ENCODE measurements at places on chromosomes 12 and 14.

GRCh38 chr12:53754633-53755264, 3.0 kb upstream of the CISTR start:
- no peak for DNase-seq

GRCh38 chr14:77158882-77159255, 17.3 kb upstream of the ZDHHC22 start:
- no peak for DNase-seq

DNA sequence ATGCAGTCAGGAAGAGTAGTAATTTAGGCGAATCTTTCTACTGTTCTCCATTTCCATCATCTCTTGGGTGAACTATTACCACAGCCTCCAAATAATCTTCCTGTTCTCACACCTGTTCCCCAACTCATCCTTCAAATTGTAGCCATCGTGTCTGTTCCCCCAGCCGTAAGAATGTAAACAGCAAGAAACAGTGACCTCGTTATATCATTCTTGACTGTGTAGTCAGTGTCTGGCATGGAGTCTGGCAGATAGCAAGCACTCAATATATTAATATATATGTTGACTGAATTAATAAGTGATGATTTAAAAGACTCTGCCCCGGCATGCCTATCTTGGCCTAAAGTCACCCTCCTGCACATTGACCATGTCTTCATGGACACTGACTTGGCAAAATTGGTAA, 20.3 kb downstream of the PDE6H start:
- DNase-seq, result no peak

DNA sequence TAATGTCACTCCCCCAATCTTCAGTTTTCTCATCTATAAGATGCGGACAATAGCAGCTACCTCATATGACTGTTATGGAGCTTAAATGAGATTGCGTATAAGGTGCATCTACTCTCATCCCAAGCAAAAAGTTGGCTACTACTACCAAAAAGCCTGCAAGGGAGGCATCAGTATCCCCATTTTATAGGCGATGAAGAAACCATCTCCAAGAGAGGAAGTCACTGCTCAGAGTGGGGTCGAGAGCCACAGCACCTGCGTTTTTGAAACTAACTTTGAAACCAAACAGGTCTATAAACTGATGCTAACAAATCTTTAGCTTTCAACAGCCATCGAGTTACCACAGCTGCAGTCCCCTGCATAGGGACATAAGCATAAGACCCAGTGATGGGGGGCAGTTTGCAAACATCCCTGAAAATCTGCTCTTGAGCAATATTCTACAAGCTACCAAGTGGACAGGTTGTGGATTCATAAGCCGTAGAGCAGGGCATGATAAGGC, 3.5 kb downstream of the GCN1 start:
- no peak for DNase-seq

GRCh38 chr14:23028799-23029198, 5.9 kb downstream of the PSMB5 start:
- DNase-seq, result no peak

- DNase-seq, result no peak
These were observed 851 bp downstream of the HSP90B1 start for GRCh38 chr12:103930787-103931735.

DNA sequence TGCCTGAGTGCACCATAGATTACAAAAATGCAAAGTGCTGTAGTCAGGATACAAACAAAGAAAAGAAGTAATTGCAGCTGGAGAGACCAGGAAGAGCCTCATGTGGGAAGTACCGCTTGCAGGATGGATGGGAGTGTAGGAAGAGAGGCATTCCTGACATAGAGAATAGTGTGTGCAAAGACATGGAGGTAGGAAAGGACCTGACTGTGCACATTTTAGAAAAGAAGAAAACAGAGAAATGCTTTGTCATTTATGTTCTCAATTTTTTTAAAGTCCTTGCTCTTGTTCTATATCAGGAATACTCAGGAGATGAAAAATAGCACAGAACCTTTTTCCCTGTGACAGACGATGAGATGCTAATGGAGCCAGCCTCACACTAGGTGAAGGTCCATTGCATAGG, 358.7 kb upstream of the TMPO start:
- no peak for DNase-seq

- no peak for DNase-seq
These were observed 18.3 kb upstream of the LTA4H start for GRCh38 chr12:96053476-96054243.

DNA sequence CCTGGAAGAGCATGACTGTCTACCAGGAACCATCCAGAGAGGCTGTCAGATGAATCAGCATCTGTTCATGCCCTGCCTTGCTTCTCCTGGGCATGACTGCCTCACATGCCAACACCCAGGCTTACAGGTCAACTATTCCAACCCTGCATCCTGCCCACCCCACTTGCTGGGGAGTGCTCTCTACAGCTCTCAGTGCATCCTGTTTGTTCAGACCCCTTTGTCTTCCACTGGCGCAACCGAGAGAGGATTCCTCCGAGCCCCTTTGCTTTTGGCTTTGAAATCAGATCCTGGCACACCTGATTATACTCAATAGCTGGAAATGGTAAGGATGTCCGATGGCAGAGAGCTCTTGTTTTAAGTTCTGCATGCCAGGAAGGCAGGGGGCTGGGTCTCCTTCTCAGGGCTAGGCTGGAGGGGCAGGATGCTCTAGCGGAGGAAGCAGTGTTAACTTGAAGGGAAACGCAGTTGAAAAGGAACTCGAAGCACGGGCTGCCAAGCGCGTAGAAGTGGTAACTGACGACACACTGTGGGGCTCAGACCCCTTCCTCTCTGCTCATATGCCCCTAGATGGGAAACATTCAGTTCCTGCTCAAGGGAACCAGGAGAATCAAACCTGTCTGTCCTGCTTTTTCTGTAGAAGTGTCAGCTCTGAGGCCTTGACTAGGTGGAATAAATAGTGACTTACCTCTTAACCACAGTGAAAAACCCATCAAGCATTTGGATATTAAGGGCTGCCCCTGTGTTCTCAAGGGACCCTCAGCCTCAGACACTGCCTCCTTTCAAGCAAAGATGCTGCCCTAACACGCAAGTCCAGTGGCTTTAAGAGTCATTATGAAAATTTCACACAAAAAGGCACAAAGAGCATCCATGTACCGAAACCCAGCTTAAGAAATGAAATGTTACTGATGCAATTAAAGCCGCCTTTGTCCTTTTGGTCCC, 297.5 kb downstream of the ZFP36L1 start:
- DNase-seq, result no peak

- no peak for DNase-seq
These were observed 4.3 kb upstream of the RAD52 start for GRCh38 chr12:953776-954175.

GRCh38 chr14:64681796-64682710, 22.2 kb upstream of the PLEKHG3 start:
- DNase-seq, result no peak

DNA sequence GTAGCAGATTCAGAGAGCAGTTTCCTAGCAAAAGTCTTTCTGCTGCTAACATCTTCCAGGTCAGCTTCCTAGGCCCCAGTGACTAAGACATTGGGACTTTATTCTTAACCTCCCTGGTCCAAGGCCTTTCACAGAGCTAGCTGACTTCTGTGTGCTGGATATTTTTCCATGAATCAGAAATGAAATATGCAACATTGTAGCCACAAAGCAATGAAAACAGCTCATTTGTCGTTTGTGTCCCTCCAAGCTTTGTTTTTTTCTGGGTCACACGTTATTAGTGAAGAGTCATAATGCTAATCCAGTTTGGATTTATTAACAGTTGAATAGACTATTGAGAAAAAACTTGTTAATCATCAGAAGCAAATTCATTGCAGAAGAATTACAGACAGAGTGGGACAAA, 82.4 kb downstream of the ARF6 start:
- DNase-seq, result no peak

DNA sequence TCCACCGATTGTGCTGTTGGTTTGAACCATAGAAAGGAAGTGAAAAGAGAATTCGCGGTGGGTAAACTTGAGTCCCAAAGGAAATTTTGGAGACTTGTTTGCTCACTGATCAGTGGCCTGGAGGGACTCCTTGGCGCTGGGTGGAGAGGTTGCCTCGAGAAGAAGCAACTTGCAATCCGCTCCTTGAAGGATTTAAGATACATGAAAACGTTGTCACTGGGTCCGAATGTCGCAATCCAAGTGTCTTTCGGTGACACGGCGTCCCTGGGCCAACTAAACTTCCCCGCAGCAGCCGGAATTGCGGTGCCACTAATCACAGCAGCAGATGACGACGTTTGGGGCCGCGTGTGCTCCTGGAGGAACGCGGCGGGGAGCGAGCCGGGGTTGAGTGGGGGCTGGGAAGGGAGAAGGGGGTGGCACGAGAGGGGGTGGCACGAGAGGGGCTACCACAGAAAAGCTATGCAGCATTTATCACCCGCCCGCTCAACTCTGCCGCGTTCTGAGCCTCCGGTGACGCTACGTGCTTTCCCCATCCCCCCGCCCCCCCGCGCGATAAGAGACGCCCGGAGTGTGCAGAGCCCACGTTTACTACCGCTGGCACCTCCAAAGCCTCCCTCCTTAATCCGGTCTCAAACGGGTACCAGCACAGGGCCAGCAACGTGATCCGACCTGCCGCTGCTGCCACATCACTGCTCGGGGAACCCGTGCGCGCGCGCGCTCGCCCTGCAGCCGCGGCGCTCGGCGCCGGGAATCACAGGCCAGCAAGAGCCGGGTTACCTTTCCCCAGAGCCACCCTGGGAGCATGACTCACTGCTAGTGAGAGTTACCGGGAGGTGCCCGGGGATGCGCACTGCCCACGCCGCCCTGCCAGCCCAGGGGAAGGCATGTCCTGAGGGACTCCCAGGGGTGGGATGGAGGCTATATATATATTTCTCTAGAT, 833 bp upstream of the BHLHE41 start:
- DNase-seq, result no peak

DNA sequence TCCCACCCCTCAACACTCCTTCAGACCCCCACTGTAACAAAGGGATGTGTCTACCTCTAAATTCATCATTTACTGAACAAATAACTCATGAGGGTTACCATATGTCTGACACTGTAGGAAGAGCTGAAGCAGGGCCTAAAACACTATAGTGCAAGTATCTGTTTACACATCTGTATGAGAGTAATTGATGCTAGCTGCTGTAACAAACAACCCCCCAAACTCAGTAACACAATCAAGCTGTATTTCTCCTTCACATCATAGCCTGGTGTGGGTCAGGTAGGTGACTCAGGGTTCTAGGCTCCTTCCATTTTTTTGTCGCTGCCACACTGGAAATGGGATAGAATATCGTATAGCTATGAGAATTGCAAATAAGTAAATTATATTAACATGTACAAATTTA, 65.0 kb downstream of the KICS2 start:
- no peak for DNase-seq

- DNase-seq, result no peak
These were observed 14.2 kb downstream of the FRS2 start for GRCh38 chr12:69484428-69484827.

GRCh38 chr12:101578417-101578816, 16.4 kb upstream of the MYBPC1 start:
- DNase-seq, result no peak

- DNase-seq, result no peak
These were observed 151.9 kb upstream of the ABCD2 start for GRCh38 chr12:39771456-39771855.

- no peak for DNase-seq
These were observed 1.4 kb upstream of the CHFR start for GRCh38 chr12:132888852-132889251.

GRCh38 chr14:99735189-99736135, 51.4 kb downstream of the CYP46A1 start:
- DNase-seq, result no peak

- no peak for DNase-seq
These were observed 151.1 kb downstream of the CALM1 start for GRCh38 chr14:90547968-90548367.

- no peak for DNase-seq
These were observed 838.0 kb downstream of the RPS29 start for GRCh38 chr14:48748151-48748675.

- no peak for DNase-seq
These were observed 166.9 kb upstream of the CCND2 start for GRCh38 chr12:4106621-4107020.

DNA sequence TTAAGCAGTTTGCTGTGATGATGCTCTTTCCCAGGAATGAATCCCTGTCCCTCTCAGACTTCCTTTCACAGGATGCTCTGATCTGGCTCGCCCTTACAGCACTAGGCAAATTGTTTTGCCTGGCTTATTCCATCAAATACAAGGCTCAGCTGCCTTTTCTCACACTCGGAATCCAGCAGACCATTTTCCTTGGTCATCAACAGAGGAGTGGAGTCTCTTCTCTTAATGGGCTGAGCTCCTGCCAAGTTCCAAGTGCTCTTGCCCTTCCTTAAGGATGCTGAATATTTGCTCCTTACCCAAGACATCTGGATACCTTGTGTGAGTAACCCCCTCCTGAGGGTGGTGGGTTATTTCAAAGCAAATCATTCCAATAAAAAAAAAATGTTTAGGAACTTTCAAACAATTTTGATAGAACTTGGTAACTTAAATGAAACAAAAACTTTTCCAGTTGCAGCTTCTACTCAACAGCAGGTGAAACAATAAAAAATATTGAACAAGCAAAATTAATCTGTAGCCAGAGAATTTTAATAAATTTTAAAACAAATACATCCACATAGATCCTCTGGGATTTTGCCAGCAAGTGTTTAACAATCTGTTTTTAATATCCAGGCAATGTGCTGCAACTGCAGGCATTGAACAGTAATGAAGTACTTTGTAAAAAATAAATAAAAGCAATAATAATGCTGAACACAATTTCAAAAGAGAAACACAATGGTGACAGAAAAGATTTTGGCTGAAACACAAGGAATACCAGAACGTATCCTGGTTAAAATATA, 264.0 kb upstream of the FAR2 start:
- no peak for DNase-seq

DNA sequence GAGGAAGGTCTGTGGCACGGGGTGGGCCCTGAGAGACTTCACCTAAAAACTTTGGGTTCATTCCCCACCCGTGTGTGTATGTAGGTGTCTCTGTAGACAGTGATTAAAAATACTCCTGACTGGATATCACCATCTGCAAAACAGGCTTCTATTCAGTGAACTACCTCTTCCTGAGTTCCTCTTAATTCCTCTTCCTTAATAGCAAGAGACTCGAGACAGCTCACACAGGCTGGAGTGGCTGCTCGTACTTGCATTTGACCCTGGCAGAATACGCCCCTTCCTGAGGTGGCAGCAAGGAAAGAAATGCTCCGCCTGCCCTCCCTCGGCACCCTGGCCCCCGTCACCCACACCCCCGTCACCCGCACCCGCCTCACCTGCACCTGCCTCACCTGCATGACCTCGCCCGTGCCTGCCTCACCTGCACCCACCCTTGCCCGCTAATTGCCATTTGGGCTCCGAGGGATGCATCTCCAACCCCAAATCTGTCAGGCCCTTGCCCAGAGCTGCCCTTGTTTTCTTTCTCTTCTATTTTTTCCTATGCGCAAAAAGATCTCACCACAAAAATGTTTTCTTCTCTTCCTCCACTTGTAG, 90.0 kb downstream of the FBXL14 start:
- DNase-seq, result no peak

Data from activated CD8-positive, alpha-beta memory T cell treated with anti-CD3 and anti-CD28 coated beads for 1 hour (primary cell).